Vagina (tissue), 2 donors: ENCODE measurements at places on chromosomes 7 and 10. TPM values are rescaled to one million over a fixed set of nuclear protein-coding genes. Genes with fewer than 3 reads are reported as not detected.

Gene TRIM50
- total RNA-seq, result not detected

DNA sequence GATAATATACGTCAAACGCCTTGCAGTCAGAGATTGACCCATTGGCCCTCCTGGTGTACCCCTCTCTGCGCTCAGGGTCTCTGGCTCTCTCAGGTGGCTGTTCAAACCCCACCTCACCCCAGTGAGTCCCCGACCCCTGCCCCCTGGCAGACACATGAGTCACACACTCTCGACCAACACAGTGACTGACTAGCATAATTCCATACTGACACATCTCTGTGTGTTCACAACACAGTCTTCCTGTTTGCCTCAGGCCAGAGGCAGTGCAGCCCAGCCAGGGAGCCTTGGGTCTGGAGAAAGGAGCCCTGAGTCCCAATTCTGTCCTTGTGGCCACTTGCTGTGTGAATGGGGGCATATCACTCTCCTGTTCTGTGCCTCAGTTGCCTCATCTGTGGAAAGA lies 40.1 kb downstream of the PALD1 start:
- no peaks in the 10 kb centered on the region for H3K27me3 ChIP-seq
- H3K4me3 ChIP-seq, result no peak overlapping the region
- no peak for DNase-seq
- no peaks in the 10 kb centered on the region for H3K4me1 ChIP-seq
- no peak overlapping the region for H3K27ac ChIP-seq
- H3K36me3 ChIP-seq, result no peaks in the 10 kb centered on the region

DNA sequence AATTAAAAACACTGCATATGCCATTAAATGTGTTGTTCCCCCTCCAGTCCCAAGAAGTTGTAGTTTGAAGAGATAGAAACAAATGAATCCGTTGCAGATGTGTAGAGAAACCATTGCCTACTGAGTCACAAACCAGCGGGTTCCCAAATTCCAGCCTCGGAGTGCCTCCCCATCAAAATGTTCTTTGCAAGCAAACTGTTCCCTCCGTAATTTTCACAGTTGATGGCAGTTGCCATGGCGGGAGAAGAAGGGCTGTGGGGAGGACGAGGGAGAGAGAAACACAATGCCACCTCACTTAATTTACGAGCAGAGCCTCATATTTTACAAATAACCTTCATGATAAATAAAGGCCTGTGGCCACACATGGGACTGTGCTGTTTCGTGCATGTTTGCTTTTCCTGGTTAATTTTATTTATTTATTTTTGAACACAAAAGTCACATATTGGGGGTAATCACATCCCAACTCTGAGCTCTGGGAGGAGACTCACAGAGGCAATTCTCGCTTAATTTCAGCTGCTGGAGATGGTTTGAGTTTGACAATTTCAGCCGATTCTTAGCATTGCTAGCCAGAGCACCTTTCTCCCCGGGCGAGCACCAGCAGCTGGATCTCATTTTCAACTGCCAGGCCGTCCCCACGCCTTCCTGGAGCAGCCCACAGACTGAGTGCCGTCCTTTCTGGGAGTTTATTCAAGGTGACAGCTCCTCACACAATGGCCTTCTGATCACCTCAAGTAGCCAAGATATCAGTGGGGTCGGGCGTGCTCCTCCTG lies 1084.2 kb downstream of the KCNMA1 start:
- peak overlapping the region; percentile 67 for H3K27ac ChIP-seq
- no peak for DNase-seq
- H3K36me3 ChIP-seq, result no peaks in the 10 kb centered on the region
- H3K4me3 ChIP-seq, result no peak overlapping the region
- no peaks in the 10 kb centered on the region for H3K27me3 ChIP-seq

DNA sequence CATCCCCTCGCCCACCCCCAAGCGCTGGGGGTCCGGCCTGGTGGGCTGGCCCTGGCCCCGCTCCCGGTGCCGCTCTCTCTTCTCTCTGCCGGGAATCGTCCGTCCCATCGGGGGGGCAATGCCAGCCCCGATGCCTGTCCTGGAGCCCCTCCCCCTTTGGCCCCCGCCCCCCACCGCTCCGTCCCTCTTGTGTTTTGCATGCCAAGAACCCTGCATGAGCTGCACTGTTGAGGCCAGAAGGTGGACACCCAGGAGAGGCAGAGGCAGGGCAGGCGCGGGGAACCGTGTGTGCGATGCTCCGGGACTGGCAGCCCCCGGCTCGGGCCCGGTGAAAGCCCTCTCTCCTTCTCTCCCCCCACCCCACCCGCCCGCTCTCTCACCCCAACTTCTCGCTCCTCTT lies 22.1 kb upstream of the HSPB1 start:
- peak overlapping the region; percentile 53 for H3K27ac ChIP-seq
- H3K36me3 ChIP-seq, result no peaks in the 10 kb centered on the region
- no peak for DNase-seq

GRCh38 chr7:30888747-30889146 lies 22.9 kb upstream of the AQP1 start:
- H3K4me1 ChIP-seq, result peaks cover 9% of the 10 kb centered on the region
- H3K4me3 ChIP-seq, result no peak overlapping the region
- H3K27ac ChIP-seq, result no peak overlapping the region
- no peaks in the 10 kb centered on the region for H3K27me3 ChIP-seq
- H3K36me3 ChIP-seq, result no peaks in the 10 kb centered on the region
- no peak for DNase-seq

- H3K27me3 ChIP-seq, result no peaks in the 10 kb centered on the region
- no peaks in the 10 kb centered on the region for H3K36me3 ChIP-seq
- H3K4me3 ChIP-seq, result no peak overlapping the region
- DNase-seq, result no peak
- H3K27ac ChIP-seq, result no peak overlapping the region
- H3K4me1 ChIP-seq, result peaks cover 9% of the 10 kb centered on the region
Observed at GRCh38 chr7:143518941-143519340, 41.3 kb downstream of the TAS2R41 start.

DNA sequence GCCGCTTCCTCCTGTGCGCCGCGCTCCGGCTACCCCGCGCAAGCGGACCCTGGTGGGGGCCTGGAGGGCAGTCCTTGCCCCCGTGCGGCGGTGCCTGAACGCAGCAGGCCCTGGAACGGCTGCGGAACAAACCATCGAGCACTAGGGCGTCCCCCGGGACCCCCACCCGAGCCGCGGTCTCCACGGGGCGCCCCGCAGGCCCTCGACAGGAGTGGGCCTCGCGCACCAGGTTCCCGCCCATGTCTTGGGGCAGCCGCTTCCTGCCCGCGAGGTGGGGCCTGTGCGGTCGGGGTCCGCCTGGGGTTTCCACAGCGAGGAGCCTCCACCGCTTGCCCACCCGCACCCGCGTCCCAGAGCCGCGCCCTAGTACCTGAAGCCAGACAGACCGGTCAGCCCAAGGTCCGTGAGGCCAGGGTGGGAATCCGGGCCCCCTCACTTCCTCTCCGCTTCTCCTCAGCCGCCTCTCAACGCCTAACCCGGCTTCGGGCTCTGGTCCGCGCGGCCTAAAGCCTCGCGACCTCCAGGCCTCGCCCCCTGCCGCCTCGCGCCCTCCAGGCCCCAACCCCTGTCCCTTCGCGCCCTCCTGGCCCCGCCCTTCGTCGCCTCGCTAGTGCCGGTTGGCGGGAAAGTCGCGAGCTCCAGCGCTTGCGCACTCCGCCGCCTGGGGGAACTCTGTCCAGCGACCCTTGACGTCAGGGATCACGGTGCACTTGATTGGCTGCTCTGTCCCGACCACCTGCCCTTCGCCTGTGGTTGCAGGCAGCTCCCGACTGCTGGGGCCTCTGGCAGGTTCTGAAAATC lies 7.0 kb upstream of the GBX1 start:
- DNase-seq, result peak; percentile 92
- H3K36me3 ChIP-seq, result no peaks in the 10 kb centered on the region
- H3K4me3 ChIP-seq, result no peak overlapping the region

- H3K36me3 ChIP-seq, result no peaks in the 10 kb centered on the region
- DNase-seq, result no peak
- H3K4me3 ChIP-seq, result peak within 1 kb of the TSS; percentile 50
- H3K27ac ChIP-seq, result peak within 1 kb of the TSS; percentile 67
Observed at GRCh38 chr10:73910764-73911552, at the start of gene PLAU. TSS of gene PLAU (plus strand) at chr10:73911132. CDS start at chr10:73911556, 424 bp downstream.

- no peak for DNase-seq
- H3K4me1 ChIP-seq, result no peaks in the 10 kb centered on the region
- no peak overlapping the region for H3K4me3 ChIP-seq
- no peaks in the 10 kb centered on the region for H3K27me3 ChIP-seq
Observed at GRCh38 chr7:7418997-7419396, 116.7 kb downstream of the COL28A1 start.

DNA sequence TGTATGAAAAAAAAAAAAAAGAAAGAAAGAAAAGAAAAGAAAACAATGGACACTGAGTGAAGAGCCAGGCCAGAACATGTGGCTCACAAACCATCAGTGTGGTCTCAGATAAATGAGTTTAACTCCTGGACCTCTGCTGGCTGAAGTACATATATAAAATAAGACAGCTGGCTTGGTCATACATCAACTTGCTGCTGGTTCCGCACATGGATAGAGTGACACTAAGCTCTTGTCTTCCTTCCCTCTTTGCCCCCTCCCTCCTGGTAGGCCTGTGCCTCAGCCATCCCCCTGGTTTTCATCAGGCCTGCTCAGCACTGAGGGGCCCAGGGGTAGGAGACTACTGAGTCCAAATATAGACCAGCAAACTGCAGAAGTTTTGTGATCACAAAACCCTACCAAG lies 58.1 kb upstream of the DGKI start:
- DNase-seq, result no peak
- peaks cover 66% of the 10 kb centered on the region for H3K36me3 ChIP-seq
- peaks cover 10% of the 10 kb centered on the region for H3K4me1 ChIP-seq
- no peaks in the 10 kb centered on the region for H3K27me3 ChIP-seq

DNA sequence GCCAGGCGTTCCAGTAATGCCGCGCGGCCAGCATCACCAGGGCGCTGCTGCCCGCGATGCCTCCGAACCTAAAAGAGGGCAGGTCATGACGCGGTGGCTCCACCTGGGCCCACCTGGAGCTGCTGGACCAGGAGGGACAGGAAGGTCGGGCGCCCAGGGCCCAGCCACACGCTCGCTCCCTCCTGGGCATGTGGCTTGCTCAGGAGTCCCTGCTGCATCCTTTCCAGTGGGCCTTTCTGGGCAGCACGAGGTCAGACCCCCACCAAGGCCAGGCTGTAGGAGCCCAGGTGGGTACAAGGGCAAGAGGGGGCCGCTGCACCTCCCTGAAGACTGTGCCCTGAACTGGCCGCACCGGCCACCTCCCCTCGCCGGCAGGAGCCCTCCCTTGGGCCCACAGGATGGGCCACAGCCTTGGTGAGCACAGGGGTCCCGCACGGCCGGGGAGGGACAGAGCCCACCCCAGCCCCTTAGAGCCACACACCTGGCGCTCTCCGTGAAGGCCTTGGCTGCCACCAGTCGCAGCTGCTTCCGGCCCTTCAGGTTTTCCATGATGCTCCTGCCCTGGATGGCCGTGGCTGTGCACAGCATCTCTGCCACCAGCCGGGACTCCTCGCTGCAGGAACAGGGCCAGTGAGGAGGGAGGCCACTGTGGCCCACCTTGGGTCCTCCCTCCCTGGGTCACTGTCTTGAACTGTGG lies 43.2 kb downstream of the CFAP46 start:
- H3K27me3 ChIP-seq, result no peaks in the 10 kb centered on the region
- H3K4me1 ChIP-seq, result no peaks in the 10 kb centered on the region
- no peak overlapping the region for H3K4me3 ChIP-seq
- no peak overlapping the region for H3K27ac ChIP-seq
- DNase-seq, result no peak
- no peaks in the 10 kb centered on the region for H3K36me3 ChIP-seq

- no peaks in the 10 kb centered on the region for H3K27me3 ChIP-seq
- no peak overlapping the region for H3K27ac ChIP-seq
- no peaks in the 10 kb centered on the region for H3K4me1 ChIP-seq
- H3K36me3 ChIP-seq, result peaks cover 93% of the 10 kb centered on the region
Observed at GRCh38 chr10:77983384-77984341, 45.7 kb downstream of the POLR3A start.

DNA sequence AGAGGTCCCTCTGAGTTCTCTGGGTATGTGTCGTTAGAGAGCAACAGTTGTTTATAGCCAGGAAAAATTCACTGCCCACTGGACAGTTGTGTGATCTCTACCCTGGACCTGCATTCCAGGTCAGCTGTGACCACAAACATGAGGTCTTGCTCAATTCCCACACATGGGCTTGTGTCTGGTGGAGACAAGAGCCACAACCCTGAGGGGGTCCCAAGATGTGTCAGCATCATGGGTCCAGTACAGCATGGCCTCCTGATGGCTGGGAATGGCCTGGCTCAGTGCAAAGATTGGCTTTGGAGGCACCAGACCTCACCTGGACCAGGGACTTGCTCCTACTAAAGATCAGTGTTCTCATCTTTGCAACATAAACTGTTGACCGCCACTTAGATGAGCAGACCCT lies 751.6 kb downstream of the GRID1 start:
- H3K27me3 ChIP-seq, result no peaks in the 10 kb centered on the region
- H3K4me1 ChIP-seq, result peaks cover 5% of the 10 kb centered on the region
- no peaks in the 10 kb centered on the region for H3K36me3 ChIP-seq
- H3K27ac ChIP-seq, result no peak overlapping the region
- H3K4me3 ChIP-seq, result no peak overlapping the region

DNA sequence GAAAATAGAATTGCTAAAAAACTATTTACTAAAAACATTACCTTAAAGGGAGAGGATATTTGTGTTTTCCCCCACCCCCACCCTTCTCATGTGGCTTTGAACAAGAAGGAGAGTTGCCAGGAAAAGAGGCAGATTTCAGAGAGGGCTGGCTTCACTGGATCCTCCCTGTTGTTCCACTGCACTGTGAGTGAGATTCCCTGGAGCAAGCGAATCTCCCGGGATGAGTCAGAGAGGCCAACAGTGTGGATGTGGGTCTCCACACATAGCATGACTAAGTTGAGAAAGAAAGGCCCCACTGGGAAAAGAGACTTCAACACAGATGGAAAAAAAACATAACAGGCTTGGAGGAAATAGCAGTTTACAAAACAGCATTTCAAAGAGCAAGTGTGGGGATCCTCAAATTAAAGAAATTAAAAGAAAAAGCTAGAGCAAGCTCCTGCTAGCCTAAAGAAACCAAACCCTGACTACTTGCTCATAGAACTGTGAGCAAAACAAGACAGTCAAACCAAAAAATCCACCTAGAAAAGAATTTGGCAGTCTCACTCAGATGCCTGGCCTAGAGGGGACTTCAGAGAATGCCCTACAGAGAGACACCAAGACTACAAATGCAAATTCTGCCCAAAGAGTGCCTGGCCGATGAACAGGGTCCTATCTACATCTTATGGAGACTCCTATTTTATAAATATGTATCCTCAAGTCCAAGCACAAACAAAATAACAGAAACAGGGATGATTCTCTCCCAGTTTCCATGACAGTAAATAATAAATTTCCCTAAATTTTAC lies 3.4 kb downstream of the CAV1 start:
- no peaks in the 10 kb centered on the region for H3K36me3 ChIP-seq
- peaks cover 46% of the 10 kb centered on the region for H3K4me1 ChIP-seq
- H3K27ac ChIP-seq, result peak overlapping the region; percentile 98
- H3K27me3 ChIP-seq, result no peaks in the 10 kb centered on the region

DNA sequence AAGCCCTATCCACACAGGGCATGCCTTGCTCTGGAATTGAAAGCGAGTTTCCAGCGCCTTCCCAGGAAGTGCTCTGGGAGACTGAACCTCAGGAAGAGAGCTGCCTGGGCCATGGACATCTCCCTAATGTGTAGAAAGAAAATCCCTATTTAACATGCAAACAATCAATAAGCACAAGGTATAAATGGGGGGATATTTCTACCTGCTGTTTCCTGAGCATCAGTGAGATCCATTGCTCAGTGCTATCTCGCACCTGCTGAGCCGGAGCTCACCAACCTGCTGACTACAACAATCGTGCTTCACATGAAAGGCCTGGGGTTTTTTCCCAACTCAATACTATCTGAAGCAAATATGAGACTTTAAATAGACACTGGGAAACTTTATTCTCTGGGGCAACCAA lies 584.0 kb downstream of the GLRX3 start:
- H3K36me3 ChIP-seq, result no peaks in the 10 kb centered on the region
- H3K4me1 ChIP-seq, result no peaks in the 10 kb centered on the region
- no peak overlapping the region for H3K27ac ChIP-seq
- no peak overlapping the region for H3K4me3 ChIP-seq

- no peaks in the 10 kb centered on the region for H3K27me3 ChIP-seq
- no peak for DNase-seq
- H3K27ac ChIP-seq, result no peak overlapping the region
Observed at GRCh38 chr7:71055504-71055903, 76.4 kb upstream of the GALNT17 start.
